ENCODE measurements at places on chromosomes 11 and 22.

GRCh38 chr11:20457934-20458680, 70.6 kb downstream of the PRMT3 start:
- DNase-seq: no peak

GRCh38 chr22:20437613-20438426, at the start of gene SCARF2:
TSS of gene SCARF2 (minus strand) at chr22:20437825. CDS start at chr22:20437754, 71 bp downstream.
- no peak for DNase-seq

DNA sequence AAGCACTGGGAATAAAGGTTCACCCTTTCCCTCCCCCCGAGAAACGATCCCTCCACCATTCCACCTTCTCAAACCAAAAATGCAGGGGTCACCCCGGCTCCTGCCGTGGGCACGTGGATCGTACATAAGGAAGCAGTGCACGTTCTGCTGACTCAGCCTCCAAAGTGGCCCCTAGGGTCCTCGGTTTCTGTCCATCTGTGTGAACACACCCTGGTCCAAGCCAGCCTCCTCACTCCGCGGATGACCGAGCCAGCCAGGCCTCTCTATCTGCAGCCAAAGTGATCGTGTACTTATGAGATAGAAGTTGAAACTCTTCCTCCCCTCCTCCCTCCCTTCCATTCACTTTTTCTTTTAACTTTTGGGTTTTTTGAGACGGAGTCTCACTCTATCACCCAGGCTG, 16.2 kb downstream of the C11orf24 start:
- DNase-seq: no peak

DNA sequence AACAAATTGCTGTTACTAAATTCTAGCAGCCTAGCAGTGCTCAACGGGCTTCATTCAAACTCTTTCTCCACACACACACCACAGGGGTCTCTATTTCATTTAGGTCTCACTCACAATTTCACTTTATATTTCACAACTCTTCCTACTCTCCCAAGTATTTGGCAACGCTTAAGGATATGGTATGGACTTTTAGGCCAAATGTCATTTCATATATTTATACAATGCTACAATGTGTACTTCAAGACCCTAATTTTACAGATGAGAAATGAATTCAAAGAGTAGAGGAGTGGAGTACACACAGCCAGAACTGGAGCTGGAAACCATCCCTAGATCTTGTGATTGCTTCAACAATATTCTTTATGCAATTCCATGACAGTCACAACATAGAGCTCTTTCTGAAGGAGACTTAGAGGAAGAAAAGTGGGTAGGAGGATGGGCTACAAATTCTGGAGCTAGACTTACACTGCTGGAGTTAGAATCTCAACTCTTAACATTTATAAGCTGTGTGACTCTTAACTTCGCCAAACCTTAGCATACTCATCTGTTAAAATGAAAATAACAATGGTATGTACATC, 2.5 kb upstream of the MS4A13 start:
- no peak for DNase-seq

GRCh38 chr11:16215352-16215751, 141.0 kb downstream of the SOX6 start:
- no peak for DNase-seq

DNA sequence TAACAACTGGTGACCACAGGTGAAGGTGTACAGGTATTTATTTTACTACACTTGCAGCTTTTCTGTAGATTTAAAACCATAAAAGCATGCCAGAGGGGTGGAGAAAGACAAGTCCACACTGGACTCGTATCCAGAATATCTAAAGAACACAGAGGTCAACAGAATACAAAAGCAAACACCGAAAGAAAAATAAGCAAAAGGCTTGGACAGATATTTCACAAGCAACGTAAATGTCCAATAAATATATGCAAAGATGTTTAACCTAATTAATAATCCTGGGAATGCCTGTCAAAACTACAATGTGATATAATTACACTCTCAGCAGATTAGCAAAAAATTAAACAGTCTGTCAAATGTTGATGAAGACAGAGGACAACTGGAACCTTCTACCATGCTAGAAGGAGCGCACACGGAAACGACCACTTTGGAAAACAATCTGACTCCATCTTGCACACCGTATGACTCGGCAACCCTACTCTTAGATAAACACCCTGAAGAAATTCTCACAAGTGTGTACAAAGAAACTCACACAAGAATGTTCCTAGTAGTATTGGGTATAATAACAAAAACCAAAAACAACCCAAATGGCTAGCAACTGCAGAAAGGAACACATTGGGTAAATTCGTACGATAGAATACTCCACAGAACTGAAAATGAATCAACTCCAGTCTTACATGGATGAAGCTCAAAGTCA, 27.2 kb downstream of the GNB1L start:
- DNase-seq: no peak

- no peak for DNase-seq
Observed at GRCh38 chr11:112004389-112004788, 20.8 kb upstream of the DLAT start.

GRCh38 chr11:117510646-117511045, 183.0 kb downstream of the CEP164 start:
- DNase-seq: no peak

- no peak for DNase-seq
Observed at GRCh38 chr22:42716221-42716620, 4.4 kb downstream of the A4GALT start.

DNA sequence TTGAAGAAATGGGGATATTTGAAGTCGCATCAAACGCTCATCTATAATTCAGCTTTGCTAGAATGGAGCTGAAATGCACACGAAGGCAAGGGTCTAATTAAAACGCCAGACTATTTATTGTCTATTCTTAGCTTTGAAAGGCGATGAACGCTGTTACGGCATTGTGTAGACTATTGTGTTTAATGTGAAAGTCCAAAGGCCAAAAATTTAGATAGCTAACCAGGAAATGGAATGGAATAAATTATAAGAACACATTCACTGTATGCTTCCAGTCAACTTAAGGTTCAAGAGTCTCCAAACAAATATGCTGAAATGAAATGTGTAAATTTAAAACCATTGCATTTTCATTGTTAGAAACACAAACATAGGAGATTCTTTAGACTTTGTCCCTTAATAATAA, 186.2 kb downstream of the CWF19L2 start:
- no peak for DNase-seq

GRCh38 chr22:35834061-35834460, 116.4 kb downstream of the APOL5 start:
- DNase-seq: no peak

- no peak for DNase-seq
Observed at GRCh38 chr22:29820961-29821290, 17.1 kb downstream of the ASCC2 start.

DNA sequence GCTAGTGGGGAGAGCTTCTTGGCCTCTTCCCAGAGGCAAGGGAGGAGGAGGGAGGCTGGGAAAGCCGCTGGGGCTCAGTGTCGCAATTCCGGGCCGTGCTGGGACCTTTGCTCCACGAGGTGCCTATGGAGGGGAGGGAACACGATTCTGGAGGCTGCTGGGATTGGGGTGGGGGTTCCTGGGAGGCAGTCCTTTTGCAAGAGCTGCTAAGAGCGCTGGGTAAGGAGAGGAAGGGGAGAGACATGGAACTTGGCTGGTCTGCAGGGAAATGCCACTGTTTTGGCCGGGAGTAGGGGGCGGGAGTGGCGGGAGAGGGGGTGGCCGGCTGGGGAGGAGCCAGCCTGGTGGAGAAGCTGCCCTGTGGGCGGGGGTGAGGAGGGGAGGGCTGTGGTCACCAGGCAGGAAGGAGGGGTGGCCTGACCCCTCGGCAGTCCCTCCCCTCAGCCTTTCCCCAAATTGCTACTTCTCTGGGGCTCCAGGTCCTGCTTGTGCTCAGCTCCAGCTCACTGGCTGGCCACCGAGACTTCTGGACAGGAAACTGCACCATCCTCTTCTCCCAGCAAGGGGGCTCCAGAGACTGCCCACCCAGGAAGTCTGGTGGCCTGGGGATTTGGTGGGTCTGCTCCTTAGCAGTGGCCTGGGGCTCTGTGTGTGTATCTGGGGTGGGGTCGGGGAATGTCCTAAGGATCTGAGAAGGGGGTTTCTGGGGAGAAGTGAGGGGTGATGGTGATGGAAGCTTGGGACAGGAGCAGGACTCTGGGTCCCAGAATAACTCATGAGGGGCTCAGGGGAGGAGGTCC, at the start of gene NR1H3:
Gene NR1H3 (plus strand): TSS at position 480 of the 800 bp plus-strand sequence. CDS start 1,221 bp downstream, outside the sequence.
- no peak for DNase-seq

DNA sequence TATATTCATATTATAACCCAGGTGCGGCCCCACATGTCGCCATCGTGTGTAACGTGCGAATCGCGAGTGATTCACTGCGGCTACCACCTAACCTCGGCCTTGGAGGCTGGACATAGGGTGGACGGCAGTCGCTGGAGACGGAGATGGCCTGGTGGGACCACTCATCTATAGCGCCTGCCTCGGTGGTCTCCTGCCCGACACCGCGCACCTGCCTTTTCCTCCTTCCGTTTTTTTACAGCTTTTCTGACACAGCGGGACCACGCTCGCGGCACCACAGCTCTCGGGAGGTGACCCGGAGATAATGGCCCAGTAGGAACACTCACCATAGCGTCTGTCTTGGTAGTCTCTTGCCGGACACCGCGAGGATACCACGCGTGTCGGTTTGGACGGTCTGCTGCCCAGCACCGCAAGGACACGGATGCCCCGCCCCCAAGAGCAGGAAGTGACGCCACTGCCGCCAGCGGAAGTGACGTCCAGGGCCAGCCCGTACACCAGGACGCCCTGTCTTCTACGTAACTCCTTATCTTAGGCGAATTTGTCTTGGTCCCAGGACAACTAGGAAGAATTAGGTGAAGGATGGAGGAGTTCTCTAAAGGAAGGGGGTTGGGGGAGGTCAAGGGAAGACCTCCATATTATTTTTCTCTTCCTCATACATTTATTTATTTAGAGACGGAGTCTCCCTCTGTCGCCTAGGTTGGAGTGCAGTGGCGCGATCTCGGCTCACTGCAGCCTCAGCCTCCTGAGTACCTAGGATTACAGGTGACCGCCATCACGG, 6.4 kb downstream of the SNU13 start:
- DNase-seq: peak; percentile 90

- no peak for DNase-seq
Observed at GRCh38 chr11:86002431-86002830, 66.5 kb downstream of the PICALM start.

DNA sequence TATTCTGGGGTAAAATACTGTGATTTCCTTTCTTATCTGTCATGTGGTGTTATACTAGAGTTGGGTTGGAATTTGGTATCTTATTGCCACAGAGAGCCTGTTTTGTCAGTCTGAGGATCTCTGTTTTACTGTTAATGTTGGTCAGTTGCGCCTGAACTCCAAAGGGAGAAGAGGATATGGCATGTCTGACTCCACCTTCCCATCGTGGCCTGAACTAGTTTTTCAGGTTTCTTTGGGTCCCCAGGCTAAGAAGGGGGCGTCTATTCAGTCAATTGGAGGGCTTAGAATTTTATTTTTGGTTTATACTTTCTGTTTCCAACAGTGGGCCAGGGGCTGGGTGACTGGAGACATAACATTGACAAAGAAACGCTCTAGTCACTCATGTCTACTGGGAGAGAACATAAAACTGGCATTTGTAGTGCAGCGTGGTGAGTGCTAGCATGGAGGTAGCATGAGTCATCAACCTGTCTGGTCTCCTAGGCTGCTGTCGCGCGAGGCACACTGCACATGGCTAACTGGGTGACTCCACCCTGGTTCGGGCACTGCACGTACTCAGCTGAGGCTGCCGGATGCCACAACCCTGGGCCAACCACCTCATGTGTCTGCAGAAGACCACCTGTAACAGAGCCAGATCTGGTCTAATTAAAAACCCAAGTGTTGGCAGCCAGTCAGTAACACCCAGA, 120.1 kb upstream of the OR9Q1 start:
- DNase-seq: no peak

DNA sequence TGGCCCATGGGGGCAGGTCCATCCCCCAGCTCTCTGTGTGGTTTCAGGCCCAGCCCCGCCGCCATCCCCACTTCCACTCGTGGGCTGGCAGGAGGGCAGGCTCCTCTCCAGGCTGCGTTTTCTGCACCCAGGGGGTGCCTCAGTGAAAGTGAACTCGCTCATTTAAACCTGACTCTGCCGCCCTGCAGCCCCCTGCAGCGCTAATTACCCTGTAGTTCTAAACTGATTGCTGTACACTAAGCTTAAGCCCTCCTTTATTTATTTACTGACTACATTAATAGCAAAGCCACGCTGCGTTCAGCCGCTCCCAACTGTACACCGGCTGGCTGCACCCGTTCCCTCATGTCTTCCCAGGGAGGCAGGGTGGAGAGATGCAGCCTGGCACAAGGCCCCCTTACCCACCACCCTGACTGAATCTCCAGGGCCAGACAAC, 36.6 kb upstream of the NNMT start:
- DNase-seq: no peak
